Left renal cortex interstitium (tissue), 4 donors: ENCODE measurements at places on chromosomes 4 and X. TPM values are rescaled to one million over a fixed set of nuclear protein-coding genes. Genes with fewer than 3 reads are reported as not detected.

The CHIC2 gene
- 29.0 TPM for polyA plus RNA-seq

The CCDC120 gene
- polyA plus RNA-seq, result 14.5 TPM

The TAF7L gene
- polyA plus RNA-seq, result 0.78 TPM

The DMRTC1 gene
- 0.30 TPM for polyA plus RNA-seq

The PPARGC1A gene
- 24.5 TPM for polyA plus RNA-seq

- DNase-seq, result no peak
These were observed 121.7 kb upstream of the KCNIP4 start for GRCh38 chr4:22070256-22070655.

DNA sequence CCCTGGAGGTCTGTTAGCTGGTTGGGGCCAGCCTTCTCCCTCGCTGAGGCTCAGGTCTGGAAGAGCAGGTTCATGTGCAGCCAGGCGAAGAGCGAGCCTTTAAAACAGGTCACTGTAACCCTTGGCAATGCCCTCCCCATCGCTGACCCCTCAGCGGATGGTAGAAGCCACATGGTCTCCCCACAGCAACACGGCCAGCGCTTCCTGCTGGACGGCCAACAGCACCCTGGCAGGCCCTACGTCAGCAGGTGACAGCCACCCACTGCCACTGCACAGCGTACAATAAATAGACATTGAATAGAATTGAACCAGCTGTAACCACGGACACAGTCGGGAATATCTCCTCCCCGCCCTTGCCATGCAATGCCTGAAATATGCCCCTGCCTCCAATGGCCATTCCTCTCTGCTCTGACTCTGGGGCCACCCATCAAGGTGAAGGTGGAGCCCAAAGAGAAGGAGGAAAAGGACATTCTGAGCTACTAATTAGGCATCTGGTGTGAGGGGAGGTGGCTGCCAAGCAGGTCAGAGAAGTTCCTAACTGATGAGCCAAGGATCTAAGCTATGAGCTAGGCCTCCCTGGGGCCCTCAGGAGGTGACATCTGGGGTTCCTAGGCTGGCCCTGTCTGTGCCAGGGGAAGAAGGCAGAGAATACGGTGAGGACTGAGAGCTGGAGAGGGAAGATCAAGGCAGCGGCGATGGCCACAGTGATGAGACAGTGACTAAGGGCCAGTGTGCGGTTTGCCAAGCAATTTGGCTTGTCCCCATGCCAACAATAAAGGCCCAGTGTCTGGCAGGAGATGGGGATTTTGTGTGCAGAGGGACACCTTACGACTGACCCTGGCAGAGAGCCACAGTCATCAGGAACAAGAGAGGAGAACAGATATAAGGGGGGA is 202.3 kb downstream of the BCOR start:
- DNase-seq, result no peak

- no peak for DNase-seq
These were observed 11.9 kb upstream of the AREG start for GRCh38 chr4:74433043-74433442.

DNA sequence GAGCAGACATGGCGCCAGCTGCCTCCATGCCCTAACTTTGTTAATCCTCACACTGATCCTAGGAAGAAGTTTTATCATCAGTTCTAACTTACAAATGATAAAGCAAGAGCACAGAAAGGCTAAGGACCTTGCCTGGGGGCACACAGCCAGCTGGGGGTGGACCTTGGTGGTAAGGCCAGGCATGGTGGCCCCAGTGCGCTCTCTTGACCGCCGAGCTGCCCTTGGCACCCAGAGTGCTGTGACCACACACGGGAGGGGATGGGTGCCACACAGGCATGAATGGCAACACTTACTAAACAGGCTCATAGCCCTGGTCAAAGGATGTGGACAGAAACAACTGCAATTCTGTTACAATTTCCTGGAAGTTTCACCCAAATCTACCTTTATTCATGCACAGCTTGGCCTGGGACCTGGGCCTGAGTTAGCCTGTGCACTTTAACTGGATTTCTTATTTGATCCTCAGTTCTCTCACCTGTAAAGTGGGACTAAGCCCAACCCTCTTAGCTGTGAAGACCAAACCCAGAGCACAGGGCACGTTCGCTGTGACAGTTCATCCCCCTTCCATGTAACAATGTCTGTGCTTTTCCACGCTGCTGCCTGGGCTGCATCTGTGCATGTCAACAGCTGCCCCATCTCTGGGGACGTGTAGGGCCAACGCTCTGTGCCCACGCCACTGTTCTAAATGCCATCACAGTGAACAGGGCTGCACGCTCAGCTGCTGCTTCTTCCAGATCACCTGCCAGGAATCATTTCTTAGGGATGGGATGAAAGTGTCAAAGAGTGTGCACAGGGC is 44.8 kb downstream of the ACOX3 start:
- no peak for DNase-seq

GRCh38 chr4:183342541-183343533 is 20.6 kb upstream of the CLDN24 start:
- no peak for DNase-seq

GRCh38 chr4:165299399-165300060 is 27.9 kb upstream of the MSMO1 start:
- no peak for DNase-seq

- DNase-seq, result no peak
These were observed 71.3 kb upstream of the ADGRG2 start for GRCh38 chrX:19193565-19193964.

GRCh38 chrX:109472939-109473735 is 8.7 kb downstream of the GUCY2F start:
- no peak for DNase-seq

DNA sequence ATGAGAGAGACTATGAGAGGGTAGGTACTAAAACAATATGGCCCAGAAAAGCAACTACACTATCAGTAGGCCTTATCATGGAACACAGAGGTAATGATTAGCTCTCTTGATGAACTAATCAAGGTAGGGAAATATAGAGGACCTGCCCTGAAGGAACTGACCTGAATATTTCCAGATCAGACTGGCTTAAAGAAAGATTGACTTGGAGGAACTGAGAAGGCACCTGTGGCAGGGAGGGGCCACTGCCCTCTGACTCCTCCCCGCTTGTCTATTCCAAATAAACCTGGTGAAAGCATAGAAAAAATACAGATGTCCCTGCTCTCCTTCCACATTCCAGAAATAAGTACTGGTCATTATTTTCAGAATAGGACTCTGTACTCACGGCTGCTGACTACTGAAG is 5.5 kb downstream of the RPS6KA6 start:
- no peak for DNase-seq

DNA sequence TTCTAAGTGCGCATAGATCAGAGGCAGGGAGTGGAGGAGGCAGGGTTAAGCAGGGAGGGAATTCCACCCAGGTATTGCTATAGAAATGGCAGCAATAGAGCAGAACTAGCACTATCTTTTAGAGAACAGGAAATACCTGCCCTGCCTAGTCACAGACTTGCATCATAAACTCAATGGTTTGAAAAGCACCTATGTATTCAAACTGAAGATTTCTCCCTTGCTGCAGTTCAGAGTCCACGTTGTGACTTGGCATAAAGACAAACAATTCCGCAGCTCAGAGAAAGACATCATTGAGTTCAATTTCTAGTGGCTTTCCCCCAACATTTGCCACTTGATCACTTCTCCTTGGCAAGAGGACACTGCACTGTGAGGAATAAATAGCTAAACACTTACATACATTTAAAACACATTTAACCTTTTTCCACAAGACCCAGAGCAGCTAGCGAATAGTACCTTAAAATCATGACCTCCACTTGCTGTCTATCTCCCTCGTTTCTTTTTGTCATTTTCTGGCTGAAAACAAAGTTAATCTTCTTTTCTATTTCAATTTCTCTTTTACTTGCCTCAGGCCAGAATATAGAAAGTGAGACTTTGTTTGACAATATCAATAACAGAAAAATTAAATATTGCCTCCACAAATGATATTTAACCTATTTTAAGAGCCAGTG is 42.4 kb downstream of the SLC7A11 start:
- peak; percentile 20 for DNase-seq

- no peak for DNase-seq
These were observed 2.2 kb upstream of the HTR2C start for GRCh38 chrX:114581528-114582263.

DNA sequence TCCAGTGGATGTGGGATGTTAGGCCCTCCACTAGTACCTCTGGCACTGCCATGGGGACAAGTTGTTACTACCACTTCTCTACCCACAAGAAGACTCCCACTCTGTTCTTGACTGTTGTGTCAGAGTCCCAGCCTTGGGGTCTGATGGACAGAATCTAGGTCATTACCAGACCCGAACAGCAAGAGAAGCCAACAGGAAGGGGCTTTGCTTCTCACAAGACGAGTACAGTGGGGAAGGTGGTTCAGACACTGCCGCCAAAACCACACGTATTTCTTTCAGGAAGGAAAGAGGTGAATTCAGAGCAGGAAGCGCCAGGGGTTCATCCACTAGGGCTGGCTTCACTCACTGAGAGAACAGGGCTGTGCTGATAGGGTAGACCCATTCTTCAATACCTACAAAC is 161.3 kb upstream of the KIT start:
- DNase-seq, result no peak
